ENCODE measurements at places on chromosomes 12 and 14.

DNA sequence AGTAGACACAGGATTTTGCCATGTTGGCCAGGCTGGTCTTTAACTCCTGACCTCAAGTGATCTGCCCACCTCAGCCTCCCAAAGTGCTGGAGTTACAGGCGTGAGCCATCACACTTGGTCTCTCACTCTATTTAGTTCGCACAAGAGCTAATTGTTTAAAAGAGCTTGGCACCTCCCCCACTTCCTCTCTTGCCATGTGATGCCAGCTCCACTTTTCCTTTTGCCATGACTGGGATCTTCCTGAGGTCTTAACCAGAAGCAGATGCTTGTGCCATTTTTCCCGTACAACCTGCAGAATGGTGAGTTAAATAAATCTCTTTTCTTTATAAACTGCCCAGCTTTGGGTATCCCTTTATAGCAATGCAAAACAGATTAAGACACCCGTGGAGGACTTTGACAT, 200.1 kb upstream of the FRMD6 start:
- no peak for DNase-seq

DNA sequence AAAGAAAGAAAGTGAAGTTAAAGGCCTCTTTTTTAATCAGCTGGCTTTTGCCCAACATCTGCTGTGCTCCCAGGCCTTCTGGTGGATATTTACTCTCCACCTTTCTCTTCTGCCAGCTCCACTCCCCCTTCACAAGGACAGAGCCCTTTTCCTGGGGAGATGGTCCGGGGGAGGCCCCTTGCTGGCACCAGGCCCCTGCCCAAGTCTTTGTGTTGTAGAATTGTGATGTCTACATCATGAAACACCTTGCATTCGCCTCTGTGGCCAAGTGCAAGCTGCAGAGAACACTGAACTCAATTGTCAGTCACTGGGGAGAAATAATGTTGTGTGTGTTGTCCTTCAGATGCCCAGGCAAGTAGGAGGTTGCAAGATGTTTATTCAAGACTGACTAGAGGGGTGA, 150.3 kb downstream of the DPF3 start:
- DNase-seq = no peak

DNA sequence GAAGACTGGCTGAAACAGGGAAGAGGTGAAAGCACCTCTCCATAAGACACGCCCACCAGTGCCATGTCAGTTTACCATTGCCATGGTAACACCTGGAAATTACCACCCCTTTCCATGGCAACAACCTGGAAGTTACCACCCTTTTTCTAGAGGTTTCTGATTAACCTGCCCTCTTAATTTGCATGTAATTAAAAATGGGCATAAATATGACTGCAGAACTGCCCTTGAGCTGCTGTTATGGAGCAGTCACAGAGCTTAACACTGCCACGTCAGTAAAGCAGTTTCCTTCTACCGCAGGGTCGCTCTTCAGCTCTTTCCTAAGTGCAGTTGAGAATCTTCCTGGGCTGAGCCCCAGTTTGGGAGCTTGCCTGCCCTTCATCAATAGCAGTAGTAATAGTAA, 55.2 kb downstream of the RASSF3 start:
- DNase-seq = no peak

DNA sequence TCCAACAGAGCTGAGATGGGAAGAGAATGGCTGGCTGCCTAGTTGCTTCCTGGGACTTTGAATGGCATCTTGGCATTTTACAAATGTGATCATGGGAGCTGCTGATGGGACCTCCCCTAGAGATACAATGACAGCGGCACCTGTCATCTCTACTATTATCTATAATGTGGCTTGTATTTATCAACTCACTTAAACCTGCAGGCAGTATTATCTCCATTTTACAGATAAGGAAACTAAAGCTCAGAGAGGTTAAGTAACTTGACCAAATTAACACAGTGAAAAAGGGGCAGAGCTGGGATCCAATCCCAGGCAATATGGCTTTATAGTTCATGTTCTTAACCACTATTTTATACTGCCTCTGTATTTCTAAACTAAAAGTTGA, 111.7 kb downstream of the CHST11 start:
- no peak for DNase-seq

- DNase-seq = no peak
Observed at GRCh38 chr12:52119398-52120254, 40.1 kb downstream of the SMIM41 start.

GRCh38 chr12:14984766-14985285, 12.0 kb downstream of the PDE6H start:
- DNase-seq = no peak

DNA sequence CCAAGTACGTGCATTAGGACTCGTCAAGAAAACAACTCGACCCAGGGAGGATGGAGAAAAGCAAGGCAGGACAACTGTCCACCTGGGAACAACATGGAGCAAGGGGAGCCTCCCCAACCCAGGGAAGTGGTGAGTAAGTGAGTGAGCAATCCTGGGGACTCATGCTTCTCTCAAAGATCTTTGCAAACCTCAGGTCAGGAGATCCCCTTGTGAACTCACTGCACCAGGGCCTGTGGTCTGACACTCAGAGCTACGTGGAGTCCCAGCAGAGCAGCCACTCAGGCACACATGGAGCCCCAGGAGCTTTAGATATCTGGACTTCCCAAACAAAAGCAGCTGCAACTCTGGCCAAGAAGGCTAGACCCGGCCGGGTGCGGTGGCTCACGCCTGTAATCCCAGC, 12.2 kb upstream of the OR5AU1 start:
- no peak for DNase-seq

DNA sequence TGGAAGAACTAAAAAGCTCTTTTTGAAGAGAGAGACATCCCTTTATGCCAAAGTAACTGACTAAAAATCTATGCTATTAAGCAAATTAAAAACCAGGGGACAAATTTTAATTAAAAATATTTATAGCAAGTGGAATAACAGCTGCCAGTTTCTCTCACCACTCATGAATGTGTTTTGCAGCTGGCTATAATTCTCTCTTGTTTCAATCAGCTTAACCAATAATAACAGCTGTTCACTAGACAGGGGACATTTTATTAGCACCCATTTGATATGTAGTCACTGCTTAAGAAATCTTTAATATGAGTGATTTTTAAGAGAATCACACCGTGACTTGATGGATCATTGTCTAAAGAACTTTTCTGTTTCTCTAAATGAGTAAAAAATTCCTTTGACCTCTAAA, 34.2 kb upstream of the KRR1 start:
- no peak for DNase-seq

DNA sequence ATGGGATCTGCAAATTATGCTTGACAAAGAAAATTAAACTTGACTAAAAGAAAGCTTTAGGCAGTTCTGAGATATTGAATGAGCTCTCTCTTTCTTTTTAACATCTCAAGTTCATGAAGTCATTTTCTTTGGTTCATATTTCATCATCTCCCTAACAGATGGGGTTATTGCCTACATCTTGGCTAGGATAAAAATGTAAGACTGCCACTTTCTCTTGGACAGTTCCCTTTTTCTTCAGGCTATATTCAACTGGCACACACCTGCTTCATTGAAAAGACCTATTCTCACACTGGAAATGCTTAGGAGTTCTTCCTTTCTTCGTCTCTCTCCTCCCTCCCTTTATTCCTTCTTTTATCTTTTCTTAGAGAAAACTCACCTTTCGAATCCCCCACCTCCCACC, 355.9 kb upstream of the SEL1L start:
- DNase-seq = no peak

- no peak for DNase-seq
Observed at GRCh38 chr14:49418789-49419188, 167.4 kb downstream of the RPS29 start.

DNA sequence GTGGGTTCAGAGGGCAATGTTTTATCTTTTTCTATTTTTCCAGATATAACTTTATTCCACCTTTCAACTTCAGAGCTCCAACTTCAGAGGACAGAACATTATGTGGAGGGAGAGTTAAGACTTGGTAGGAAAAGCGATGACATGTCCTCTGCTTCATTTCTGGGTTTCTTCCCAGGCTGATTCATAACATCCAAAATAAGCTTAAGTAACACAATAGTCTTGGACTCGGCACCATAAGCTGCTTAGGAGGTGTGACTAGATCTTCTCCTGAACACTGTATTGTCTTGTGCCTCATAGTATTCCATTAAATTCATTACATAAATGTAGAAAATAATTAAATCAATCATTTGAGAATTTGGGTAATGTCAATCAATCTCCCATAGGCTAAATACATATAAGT, 95.5 kb upstream of the PDE3A start:
- DNase-seq = no peak

GRCh38 chr12:5023842-5024241, 19.8 kb upstream of the KCNA5 start:
- DNase-seq = no peak

DNA sequence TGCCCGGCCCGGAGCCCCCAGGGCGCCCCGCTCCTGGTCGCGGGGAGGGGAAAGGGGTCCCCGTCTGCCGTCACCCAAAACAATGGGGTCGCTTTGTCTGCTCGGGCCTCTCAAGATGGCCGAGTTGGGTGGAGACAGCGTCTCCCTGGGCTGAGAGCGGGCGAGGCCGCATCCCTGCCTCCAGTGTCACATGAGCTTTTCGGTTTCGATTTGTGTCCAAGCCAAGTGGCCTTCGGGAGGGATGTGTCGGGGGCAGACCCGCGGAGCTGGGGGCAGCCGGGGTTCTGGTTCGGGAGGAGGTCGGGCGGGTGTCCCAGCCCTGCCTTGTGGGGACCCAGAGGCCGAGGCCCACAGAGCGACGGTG, 790 bp downstream of the DYNC1H1 start:
- peak; percentile 34 for DNase-seq

DNA sequence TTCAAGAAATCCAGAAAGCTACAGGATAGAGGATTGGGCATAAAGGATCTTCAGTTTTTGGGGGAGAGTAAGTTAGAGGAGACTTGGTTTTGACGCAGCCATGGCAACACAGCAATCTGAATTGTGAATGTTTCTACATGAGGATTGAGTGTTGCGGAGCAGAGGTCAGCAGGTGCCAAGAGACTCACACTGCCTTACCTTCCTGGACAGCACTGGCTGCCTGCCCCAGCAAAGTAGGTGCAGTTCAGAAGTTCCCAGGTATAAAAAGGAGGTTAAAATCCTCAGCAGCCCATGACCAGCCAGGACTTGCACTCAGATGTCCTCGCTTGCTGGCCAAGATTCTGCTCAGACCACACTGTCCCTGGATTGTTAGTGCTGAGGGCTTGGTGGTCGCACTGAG, 371.1 kb downstream of the DPF3 start:
- no peak for DNase-seq

GRCh38 chr12:3662521-3662921, 90.4 kb downstream of the CRACR2A start:
- DNase-seq = no peak

GRCh38 chr12:52691841-52692150, 11.5 kb downstream of the KRT77 start:
- DNase-seq = no peak

DNA sequence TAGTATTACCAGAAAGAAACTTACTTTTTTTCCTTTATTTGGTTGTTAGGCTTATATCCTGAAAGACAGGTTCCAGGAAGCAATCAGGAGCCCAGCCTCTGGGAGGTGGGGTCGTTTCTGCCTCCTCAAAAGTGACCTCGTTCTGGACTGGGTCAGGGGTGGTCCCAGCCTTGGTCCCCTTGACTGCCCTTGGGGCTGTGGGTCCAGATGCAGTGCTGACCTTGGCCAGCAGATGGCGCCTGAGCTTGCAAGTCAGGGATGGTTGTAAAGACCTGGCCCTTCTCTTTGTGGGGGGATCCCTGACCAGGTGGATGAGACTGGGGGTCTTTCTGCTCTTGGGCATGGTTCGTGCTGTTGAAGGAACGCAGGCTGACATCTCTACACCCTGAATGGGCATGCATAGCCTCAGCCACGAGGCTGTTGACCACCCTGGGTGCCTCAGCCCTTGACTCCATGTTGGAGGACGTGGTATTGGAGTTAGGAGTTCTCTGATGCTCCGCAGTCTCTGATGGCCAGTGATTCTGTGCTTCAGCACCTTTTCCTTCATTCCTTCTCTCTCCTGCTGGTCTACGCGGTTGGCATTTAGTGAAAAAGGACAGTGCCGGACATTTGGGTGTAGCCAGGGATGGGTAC, 62.4 kb downstream of the ADCK1 start:
- DNase-seq = peak; percentile 83

DNA sequence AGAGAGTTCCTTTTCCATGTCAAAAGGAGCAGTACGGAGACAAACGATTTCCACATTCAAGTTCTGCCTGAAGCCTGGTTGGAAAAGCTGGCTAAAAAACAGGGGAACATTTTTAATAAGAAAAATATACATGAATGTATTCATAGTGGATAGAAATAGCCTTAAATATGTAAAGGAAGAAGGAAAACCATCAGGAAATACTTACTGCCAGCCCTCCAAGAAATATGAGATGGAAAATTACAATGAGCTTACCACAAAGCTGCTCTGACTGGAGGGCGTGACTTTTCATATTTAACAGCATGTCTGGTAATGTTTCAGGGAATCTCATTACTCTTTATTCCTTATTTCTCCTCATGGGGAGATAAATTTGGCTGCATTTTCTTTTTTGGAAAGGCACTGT, 75.9 kb upstream of the ZDHHC17 start:
- no peak for DNase-seq

GRCh38 chr14:29627137-29627536, 300.5 kb downstream of the PRKD1 start:
- no peak for DNase-seq

GRCh38 chr14:101118746-101119591, 215.4 kb upstream of the RTL1 start:
- no peak for DNase-seq

- no peak for DNase-seq
Observed at GRCh38 chr14:69657950-69658355, 46.6 kb downstream of the SUSD6 start.

DNA sequence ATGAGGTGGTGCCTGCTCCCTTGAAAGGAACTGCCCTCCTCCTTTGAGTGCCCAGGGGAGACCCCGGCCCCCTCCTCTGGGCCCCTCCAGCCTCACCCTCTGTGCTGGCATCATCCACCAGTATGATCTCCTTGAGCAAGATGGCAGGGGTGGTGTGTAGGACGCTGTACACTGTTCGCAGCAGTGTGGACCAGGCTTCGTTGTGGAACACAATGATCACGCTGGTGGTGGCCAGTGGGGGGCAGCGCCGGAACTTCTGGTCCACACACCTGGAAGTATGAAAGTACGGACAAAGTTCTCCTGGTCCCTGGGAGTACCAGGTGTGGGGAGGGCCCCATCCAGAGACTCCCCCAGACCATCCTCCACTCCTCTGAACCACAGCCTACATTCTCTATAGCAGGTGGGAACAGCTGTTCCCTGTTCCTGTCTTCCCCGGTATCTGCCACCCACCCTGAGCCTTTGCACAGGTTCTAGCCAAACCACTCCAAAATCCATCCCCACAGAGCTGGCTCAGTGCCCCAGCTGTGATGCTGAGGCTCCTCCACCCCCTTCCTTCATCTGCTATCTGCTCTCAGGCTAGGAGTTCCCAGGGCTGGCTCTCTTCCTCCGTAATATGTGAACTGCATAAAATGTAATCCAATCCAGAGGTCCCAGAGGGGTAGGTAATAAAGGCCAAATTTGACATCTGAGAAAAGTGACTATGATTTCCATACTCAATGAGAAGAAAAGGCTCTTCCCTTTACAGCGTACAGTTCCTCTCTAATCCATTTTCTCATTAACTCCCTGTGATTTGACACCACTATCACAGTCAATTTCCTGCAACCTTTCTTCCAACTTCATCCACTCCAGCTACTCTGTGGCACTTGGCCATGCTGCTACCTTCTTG, 13.9 kb downstream of the GALNT6 start:
- no peak for DNase-seq

- DNase-seq = no peak
Observed at GRCh38 chr14:72478471-72478893, 415.4 kb downstream of the DPF3 start.

- no peak for DNase-seq
Observed at GRCh38 chr14:98943907-98944306, 328.1 kb downstream of the BCL11B start.

GRCh38 chr12:113129664-113130456, 5.7 kb downstream of the RASAL1 start:
- no peak for DNase-seq

Measured in hypothalamus (tissue), 51 donors.